ENCODE measurements at places on chromosomes 12 and 14.

GRCh38 chr12:51065530-51065929, 17.4 kb downstream of the LETMD1 start:
- no peak for DNase-seq

DNA sequence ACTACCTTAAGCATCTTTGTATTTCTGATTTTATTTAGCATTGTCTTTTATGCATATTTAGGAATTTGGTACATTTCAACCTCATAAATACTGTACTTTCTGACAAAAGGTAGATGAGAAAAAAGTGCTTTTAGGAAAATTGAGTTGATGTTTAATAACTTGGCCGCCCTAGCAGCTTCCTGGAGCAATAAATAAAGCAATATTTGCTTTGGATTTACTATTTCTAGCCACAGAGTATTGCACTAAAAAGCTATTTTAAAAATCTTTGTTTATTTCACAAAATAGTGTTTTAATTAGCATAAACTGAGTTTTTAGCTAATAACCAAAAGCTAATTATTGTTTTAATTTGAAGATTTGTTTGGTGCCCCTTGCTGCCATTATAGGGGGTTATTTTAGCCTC, 9.5 kb downstream of the PAPOLA start:
- DNase-seq, result no peak

GRCh38 chr14:59823179-59823578, 47.4 kb downstream of the RTN1 start:
- no peak for DNase-seq

DNA sequence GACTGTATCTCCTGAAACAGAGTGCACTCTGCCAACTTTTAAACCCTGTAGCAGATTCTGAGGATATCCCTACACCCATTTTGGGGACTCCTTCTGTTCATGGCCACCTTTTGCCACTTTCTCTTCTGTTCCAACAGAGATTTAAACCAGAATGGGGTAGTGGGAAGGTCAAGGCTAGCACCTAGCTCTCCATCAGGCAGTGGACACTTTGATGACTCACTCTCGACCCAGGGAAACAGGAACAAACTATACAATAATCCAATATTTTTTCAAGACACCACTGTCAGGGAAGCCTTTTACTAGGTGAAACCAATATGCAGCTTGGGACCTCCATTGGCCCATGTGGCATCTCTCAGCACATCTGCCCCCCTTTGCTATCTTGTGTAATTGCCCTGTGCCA, 103.6 kb downstream of the DAAM1 start:
- DNase-seq, result no peak

GRCh38 chr14:50523271-50524041, 8.9 kb downstream of the MAP4K5 start:
- DNase-seq, result no peak

- no peak for DNase-seq
Measured at GRCh38 chr12:6083601-6084000, 40.9 kb downstream of the VWF start.

GRCh38 chr12:26156201-26156871, 31.5 kb upstream of the BHLHE41 start:
- no peak for DNase-seq
